ENCODE measurements at places on chromosomes 3 and 15. TPM values are rescaled to one million over a fixed set of nuclear protein-coding genes. Genes with fewer than 3 reads are reported as not detected.

Gene CELSR3
- 0.36 TPM for polyA plus RNA-seq

Gene CHP1
- polyA plus RNA-seq = 54.9 TPM

Gene PRC1
- 44.1 TPM for polyA plus RNA-seq

Gene KNG1
- polyA plus RNA-seq = not detected

Gene TRAIP
- 4.1 TPM for polyA plus RNA-seq

Gene NOX5
- 0.26 TPM for polyA plus RNA-seq

Gene PLAAT1
- 6.3 TPM for polyA plus RNA-seq

Gene TRPM1
- 0.37 TPM for polyA plus RNA-seq
